Tibial artery (tissue), 4 donors: ENCODE measurements at places on chromosomes 5 and 9.

- no peak for DNase-seq
These were observed 72.3 kb downstream of the XRCC4 start for GRCh38 chr5:83149671-83150070.

- DNase-seq = peak; percentile 74
These were observed 6.6 kb downstream of the TJP2 start for GRCh38 chr9:69180670-69181069.

DNA sequence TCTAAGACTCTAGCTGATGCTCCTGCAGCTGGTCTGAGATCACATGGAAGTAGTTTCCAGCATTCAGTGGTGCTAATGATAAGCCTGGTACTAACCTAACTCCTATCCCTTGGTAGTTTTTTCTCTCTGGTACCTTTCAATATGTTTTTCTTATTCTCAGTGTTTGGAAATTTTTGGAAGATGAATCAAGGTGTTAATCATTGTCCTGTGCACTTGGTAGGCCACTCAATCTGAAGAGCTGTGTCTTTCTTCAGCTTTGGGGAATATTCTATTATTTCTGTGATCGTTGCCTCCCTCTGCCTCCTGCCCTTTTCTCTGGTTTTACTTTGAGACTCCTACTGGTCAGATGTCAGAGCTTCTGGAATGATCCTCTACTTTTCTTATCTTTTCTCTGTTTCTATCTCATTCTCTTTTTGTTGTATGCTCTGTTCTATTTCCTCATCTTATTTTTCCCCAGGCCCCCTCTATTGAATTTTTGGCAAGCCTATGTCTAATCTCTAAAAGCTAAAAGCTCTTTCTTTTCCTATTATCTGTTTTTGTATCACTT, 136.8 kb downstream of the APBA1 start:
- no peak for DNase-seq

DNA sequence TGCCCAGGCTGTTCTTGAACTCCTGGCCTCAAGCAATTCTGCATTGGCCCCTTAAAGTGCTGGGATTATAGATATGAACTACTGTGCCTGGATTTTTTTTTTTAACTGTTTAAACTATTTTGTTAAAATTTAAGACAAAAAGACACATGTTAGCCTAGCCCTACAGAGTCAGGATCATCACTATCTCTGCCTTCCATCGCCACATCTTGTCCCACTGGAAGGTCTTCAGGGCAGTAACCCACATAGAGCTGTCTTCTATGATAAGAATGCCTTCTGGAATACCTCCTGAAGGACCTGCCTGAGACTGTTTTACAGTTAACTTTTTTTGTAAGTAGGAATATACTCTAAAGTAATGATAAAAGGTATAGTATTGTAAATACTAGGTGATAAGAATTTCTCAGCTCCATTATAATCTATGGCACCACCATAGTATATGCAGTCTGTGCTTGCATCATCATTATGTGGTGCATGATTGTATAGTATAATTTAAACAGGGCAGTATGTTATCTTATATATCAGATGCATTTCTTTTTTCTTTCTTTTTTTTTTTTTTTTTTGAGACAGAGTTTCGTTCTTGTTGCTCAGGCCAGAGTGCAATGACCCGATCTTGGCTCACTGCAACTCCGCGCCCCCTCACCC, 52.7 kb downstream of the DENND4C start:
- no peak for DNase-seq

- DNase-seq = no peak
These were observed 504.6 kb downstream of the RASEF start for GRCh38 chr9:82558346-82558745.

DNA sequence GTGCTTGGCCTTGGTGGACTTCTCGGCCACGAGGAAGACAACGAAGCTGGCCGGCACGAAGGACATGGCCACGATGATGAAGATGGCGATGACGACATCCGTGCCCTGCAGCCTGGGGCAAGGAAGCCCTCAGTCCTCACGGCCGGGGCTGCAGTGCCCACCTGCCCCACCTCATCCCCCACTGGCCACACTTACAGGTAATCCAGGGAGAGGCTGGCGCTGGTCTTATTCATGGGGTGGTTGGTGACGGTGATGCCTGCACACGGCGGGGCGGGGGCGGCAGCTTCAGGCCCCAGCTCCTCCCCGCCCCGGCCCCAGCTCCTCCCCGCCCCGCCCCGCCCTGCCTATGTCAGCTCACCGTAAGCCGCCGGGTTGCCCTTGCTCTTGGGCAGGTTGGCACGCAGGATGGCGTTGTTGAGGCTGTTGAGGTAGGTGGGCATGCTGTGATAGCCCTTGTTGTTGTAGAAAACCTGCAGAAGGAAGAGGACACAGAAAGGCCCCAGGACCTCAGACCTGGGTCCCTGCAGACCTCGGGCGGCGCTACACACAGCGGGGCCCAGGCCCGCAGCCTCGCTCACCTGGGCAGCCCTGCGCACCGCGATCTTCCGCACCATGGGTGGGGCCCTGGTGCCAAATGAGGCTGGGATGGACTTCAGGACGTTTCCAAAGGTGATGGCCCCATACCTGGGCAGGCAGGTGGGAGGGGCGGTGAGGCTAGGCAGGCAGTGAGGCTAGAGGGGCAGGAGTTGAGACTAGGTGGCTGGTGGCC, 15.7 kb upstream of the CLIC3 start:
- DNase-seq = no peak

- no peak for DNase-seq
These were observed 53.2 kb downstream of the MVB12B start for GRCh38 chr9:126379661-126380360.

DNA sequence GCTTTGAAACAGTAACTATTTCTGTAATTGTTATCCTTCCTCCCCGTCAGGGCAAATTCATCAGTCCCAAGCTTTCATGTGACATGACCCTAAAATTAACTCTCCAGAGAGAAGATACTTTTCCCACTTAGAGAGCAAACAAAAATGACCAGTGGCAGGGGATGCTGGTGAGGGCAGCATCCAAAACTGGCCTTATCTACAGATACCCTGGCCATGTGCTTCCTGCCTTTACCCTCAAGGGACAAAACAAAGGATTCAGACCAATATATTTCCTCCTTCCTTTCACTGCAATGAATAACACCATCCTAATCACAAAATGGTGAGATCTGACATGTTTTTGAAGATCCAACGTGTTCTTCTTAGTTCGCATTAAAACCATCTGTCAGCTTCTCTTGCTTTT, 267.2 kb downstream of the MAN2A1 start:
- no peak for DNase-seq

- no peak for DNase-seq
These were observed 65.4 kb upstream of the TNFSF8 start for GRCh38 chr9:114995681-114996221.

- DNase-seq = no peak
These were observed 602.9 kb upstream of the WWC1 start for GRCh38 chr5:167688341-167689130.

GRCh38 chr9:72144756-72145492, 4.3 kb upstream of the GDA start:
- no peak for DNase-seq

GRCh38 chr5:93247105-93247504, 333.9 kb downstream of the NR2F1-AS1 start:
- no peak for DNase-seq

- no peak for DNase-seq
These were observed 141.7 kb upstream of the STK32A start for GRCh38 chr5:147093138-147093537.

DNA sequence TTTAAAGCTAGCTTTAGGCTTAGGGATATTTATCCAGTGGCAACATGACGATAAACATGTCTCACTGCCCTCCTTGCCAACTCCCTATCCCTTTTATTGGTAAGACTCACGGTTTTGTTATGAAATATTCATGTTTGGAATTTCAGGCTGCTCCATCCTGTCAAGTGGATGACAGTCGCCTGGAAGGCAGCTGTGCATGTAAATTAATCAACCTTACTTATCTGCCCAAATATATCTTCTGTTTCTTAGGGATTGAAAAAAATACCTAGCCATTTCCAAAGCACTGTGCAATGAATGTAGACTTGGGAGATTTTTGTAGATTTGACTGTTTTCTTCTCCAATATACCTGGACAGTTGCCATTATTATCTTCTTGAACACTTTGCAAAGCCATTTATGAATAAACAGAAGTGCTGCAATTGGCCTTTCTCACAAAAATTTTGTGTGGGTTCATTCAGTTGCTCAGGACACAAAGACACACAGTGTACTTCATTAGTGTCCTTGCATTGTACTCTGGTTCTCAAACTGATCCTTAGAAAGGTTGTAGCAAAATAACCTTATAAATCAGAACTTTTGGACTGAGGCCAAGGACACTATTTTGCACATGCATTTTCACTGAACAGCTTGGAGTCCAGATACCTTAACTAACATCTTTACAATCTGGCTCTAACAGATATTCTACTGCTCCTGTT, 889.4 kb upstream of the SEMA6A start:
- no peak for DNase-seq

GRCh38 chr9:36584620-36585460, 12.1 kb downstream of the MELK start:
- no peak for DNase-seq

DNA sequence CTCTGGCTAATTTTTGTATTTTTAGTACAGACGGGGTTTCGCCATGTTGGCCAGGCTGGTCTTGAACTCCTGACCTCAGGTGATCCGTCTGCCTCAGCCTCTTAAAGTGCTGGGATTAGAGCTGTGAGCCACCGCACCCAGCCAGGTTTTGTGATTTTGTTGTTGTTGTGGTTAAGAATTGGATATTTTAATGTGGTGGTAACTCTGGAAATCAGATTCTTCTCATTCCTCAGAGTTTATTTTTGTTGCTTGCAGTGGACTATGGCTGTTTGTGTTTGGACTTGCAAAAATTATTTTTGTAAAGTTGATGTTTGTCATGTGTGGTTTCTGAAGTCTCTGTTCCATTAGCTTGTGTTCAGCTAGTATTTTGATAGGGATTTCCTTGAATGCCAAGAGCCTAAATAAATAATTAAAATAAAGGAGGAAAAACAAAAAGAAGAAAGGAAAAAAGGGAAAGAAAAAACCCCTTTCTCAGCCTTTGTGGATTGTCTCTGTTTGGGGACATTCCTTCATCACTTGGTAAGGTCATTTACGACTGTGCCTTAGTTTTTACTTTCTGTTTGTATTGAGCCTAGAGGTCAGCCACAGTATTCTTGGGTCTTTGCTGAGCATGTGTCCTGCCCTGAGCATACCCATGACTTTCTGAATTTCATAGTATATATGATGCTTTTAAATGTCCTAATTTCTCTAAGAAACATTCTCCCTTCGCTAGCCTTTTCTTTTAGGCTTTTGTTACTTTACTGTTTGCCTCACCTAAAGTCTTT, 37.3 kb downstream of the PBX3 start:
- no peak for DNase-seq

GRCh38 chr5:5373351-5373989, 49.0 kb upstream of the ICE1 start:
- peak; percentile 57 for DNase-seq

DNA sequence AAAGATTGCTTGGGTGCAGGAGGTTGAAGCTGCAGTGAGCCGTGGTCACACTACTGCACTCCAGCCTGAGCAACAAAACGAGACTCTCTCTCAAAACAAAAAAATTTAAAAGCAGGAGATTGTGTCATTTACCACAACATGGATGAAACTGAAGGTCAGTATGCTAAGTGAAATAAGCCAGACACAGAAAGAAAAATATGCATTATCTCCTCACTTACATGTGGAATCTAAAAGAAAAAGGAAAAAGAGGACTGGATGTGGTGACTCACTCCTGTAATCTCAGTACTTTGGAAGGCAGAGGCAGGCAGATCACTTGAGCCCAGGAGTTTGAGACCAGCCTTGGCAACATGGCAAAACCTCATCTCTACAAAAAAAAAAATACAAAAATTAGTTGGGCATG, 146.8 kb upstream of the DAPK1 start:
- DNase-seq = no peak

DNA sequence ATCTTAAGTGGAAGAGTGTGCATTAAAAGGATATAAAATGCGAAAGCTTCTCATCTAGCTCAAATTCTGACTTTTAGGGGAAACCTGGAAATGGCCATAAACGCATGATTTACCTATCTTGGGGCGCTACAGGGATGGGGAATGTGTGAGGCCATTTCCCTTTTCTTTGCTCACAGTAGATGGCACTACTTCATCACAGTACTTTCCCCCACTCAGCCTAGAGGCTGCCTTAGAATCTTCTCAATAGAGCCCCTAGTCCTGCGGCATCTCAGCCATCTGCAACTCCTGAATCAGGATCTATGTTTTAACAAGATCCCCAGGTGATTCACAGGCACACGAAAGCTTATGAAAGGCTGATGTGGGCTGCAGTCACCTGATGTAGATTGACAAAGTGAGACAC, 110.8 kb downstream of the LHFPL2 start:
- no peak for DNase-seq

- DNase-seq = no peak
These were observed 71.5 kb downstream of the PRLR start for GRCh38 chr5:35158622-35159369.
